ENCODE measurements at places on chromosomes 1 and 21.

GRCh38 chr1:9494936-9495758, 44.1 kb upstream of the SLC25A33 start:
- peak; percentile 64 for DNase-seq

DNA sequence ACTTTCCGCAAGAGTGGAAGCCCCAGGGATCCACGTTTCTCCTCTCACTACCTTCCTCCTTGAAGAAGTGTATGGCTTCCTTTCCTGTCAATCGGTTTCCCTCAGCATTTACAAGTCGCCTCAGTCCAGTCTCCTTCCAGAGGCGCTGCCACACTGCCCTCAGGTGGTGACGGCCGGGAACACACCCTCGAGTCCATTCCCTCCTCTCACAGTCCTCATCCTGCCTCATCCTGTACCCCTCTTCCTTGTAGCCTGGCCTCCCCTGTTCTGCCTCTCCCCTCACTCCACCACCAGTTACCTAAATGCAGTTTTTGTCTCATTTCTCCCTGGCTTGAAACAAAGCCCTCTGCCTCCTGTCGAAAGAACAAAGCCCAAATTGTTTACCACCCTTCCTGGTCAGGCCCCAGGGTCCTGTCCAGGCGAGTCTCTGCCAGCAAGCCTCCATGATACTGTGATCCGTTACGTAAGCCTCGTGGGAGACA, 23.2 kb upstream of the LSM10 start:
- DNase-seq = peak; percentile 60

DNA sequence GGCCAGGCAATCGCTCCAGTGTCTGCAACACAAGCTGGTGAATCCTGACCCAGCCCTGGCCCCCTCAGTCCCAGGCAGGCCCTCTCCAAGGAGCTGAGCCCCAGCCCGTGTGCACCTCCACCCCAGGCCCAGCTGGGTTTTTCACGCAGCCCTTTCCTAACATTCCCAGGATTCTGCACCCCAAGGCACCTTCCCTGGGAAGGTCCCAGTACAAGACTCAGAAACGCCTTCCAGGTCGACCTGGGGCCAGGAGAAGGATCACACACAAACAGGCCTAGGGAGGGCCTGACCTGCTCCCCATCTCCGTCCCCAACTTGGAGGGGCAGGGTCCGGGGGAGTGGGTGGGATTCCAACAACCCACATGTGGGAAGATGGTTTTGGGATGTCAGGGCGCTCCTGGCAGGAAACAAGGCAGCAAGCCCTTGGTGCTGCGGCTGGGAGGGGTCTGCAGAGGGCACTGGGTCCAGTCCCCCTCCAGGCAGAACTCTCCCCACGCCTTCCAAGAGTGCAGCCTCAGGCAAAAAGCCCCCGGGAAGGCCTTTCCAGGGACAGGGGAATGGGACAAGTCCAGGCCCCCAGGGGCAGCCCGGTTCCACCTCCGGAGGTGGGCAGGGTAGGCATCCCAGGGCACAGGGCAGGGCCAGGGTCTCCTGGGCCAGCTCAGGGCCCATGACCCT, 58.3 kb downstream of the KCNAB2 start:
- DNase-seq = no peak

DNA sequence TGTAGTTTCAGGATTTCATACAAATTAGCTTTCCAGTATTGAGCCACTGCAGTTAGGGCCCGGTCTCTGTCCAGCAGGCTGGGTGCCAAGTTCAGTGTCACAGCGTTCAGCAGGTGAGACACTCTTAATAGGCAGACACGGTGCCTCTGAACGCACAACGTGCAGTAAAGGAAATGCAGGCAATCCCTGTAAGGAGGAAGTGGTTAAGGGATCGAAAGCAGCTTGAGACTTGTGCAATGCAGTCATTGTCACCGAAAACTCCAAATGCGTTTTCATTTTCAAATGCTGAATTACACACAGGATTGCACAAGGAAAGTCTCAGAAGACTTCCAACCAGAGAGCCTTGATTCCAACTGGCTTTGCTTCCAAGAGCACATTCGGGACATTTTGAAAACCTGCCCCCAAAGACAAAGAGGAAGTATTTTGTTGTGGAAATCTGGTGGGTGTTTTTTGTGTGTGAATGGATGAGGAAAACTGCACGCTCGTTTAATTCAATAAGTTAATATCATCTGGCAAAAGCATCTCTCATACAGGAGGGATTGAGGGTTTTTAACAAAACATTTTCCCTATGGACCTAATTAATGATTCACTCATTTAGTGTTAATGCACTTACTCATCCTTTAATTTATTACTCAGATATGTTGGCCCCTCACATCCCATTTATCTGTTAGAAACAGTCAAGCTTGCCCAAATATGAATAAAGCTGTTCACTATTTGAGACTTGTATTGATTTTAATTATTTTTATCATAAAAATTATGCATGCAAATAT, 61.6 kb downstream of the PTGS2 start:
- DNase-seq = no peak

GRCh38 chr1:51728611-51729155, 111.8 kb downstream of the OSBPL9 start:
- DNase-seq = peak; percentile 20

- DNase-seq = no peak
Measured at GRCh38 chr1:110713221-110713620, 38.5 kb upstream of the KCNA3 start.

DNA sequence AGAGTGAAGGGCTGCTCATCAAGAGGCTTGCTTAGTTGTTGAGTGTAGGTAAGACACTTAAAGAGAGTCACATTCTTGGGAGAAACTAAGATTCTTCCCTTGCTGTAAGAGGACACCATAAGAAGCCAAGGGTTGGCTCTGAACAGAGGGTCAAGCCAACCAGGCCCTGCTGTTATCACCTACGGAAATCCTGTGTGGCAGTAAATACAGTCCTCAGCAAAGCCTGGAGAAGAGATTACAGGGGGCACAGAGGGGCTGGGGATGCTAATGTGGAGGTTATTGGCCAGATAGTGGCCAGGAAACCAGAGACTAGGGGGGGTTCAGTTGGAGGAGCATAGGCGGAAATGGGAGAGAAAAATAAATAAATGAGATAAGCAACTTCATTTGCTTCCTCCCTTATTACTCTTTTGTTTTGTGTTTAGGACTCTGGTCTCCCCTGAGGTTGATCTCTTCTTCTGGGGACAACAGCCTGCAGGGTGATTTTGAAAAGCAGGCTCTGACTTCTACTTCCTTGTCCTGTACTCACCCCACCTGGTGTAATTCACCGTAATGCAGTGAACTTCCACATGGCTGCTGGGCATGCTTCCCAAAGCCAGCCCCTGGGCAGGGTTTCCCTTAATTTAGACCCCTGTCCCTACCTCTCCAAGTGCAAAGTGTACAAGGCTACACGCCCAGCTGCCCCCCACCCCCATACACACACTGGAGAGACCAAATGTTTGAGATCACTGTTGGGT, 40.9 kb downstream of the MTARC1 start:
- no peak for DNase-seq

DNA sequence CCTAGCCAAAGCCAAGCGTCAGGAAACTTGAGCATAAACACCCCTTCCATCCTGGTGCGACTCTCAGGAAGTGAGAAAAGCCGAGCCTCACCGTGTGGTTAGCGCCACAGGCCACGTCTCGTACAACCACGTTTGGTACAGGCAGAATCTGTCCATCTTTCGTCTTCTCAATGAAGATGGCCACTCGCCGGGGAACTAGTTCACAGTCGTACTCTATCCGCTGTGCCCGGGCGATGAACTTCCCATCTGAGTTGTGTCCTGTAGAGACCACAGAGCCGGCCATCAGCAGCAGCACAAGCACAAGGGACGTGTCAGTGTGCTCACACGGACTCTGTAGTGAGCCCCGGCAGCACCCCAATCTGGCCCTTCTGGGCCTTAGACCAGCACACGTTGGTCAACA, 23.1 kb downstream of the RCC2 start:
- DNase-seq = no peak

- peak; percentile 58 for DNase-seq
Measured at GRCh38 chr1:116571215-116571919, 541 bp upstream of the CD58 start.

GRCh38 chr1:117708323-117709248, 102.7 kb downstream of the TENT5C start:
- DNase-seq = no peak

GRCh38 chr1:211829343-211830054, 1.1 kb downstream of the LPGAT1 start:
- peak; percentile 58 for DNase-seq

DNA sequence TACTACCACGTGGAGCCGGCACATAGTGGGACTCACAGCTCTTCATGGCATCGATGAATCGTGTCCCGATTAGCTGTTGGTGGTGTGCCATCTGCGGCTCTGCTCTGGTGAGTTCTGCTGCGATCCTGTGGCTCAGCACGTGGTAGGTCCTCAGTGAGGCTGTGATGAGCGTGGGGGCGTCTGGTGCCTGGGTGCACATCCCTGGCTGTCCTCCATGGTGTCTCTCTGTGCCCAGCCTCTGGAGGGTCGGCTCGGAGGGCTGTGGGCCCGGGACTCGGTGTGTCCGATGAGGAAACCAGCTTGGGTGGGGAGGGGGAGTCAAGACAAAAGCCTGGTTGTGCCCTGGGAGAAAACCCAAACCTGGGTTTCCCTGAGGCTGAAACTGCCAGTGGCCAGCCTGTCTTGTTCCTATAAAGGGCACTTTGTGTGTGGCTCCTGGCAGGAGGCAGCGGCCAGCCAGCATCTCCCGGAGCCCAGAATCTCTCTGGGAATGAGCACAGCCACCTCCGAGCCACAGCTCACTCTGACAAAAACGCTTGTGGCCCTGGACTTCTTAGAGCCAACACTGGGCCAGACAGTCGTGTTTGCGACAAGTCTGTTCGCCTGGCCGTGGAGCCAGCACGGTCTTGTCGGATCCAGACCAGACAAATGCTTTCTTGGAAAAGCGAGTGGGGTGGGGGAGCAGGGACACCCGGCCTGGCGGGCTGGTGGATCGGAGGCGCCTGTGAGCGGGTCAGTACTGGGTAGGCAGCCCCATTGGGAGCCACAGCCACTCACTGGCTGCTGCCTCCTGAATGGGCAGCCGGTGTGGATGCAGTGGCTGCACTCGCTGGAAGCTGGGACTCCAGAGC, 31.8 kb downstream of the SPSB1 start:
- no peak for DNase-seq

DNA sequence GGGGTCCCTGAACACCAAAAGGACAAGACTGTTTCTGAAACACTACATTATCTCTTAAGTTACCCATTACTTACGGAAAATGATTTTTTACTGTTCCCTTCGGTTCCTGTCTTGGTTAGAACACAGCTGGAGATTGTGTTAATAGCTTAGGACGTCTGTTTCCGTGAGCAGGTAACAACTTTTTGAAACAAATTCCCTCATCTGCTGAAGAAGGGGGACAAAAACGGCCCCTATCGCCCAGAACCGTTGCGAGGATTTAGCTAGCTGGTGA, 67.8 kb downstream of the SLC35A3 start:
- no peak for DNase-seq

DNA sequence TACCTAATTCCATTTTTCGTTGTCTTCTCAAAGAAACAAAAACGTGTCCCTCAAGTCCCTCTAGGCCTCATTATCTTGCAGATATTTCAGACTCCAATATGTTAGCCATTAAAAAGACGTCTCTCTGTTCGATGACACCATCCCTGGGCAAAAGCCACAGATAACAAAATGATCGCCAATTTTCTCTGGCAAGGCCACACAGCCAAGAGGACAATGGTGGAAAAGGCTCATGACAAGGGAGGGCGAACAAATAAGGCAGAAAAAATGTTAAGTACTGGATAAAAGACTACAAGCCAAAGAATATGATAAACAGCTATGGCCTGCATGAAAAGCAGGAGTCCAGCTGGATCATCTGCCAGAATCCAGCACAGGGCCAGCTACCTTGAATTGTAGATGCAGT, 82.9 kb downstream of the TBX15 start:
- no peak for DNase-seq

GRCh38 chr1:6523566-6523965, 30.7 kb downstream of the NOL9 start:
- DNase-seq = no peak

DNA sequence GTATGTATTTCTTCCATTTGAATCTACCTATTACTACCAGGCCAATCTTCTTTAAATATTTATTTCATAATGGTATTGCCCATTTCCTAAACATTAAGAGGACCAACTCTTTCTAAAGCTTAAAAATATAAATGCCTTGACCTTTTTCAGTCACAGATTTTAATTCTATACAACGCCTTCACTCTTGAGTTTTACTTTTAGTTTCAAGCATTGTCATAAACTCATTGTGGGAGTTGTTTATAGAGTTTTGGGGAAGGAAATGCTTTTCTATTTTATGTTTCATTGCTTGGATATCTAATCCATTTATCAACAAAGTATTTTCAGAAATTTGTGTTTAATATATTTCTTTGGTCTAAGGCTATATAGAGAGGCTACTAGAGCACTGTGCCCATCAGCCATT, 155.8 kb downstream of the DPYD start:
- no peak for DNase-seq

DNA sequence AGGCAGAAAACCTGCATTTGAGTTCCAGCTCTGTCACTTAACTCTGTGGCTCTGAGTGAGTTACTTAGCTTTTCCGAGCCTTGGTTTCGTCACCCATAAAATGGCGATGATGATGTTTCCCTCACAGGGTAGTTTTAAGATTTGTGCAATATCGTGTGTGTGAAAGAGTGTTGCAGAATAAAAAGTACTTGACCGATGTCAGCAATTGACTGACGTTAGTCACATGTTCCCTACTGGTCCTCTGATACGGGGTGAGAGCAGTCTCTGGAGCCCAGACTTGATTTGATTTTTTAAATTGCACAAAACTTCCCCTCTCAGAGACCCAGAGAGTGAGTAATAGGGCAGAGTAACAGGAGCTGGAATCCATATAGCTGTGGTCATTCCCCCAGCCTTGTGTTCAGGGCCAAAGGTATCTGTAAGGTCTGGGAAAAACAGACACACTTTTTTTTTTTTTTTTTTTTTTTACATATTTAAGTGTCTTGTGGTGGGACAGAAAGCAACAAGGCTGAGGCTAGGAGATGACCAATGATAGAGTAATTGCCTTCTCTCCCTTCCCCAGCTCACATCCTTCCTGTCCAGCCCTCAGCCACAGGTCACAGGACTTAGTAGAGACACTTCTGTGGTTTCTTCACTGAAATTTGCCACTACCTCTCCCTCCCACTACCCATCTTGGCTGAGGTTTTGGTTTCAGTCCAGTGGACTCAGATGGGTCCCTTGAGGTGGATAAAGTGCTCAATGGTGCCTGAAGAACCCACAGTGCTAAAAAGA, 2.0 kb downstream of the FCER1G start:
- DNase-seq = no peak

DNA sequence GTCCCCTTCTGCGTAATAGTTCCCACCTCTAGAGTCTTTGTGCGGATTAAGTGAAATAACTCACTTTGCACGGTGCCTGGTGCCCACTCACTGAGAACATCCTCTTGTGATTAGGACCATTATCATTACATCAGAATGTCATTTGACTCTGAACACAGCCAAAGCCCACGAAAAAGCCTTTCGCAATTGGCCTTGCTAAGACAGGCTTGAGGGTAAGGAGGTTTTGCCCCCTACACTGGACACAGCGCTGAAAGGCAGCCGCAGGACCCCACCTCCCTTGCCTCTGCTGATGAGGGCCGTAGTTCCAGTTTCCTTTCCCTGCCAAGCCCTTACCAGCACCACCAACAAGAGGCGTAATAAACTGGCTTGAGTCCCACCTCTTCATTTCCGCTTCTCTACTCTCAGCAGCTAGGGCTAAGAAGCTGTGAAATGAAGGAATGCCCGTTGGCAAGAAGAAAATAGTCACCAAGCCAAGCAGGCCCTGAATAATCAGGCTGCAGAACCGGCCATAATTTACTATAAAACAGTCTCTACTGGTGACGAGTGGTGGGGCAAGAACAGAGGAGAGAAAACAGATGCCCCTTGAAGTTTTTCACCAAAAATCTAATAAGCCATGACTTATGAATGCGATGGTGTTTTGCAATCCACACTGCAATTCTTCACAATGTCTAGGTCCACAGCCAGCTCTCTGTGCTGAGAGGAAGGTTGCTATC, 53.1 kb downstream of the SH3GLB1 start:
- DNase-seq = no peak

- DNase-seq = no peak
Measured at GRCh38 chr1:47843781-47844557, 153.2 kb downstream of the TRABD2B start.

Data from NCI-H526 (cell line).